Spleen (tissue), 13 donors: ENCODE measurements at places on chromosomes 11 and 22. TPM values are rescaled to one million over a fixed set of nuclear protein-coding genes. Genes with fewer than 3 reads are reported as not detected.

DNA sequence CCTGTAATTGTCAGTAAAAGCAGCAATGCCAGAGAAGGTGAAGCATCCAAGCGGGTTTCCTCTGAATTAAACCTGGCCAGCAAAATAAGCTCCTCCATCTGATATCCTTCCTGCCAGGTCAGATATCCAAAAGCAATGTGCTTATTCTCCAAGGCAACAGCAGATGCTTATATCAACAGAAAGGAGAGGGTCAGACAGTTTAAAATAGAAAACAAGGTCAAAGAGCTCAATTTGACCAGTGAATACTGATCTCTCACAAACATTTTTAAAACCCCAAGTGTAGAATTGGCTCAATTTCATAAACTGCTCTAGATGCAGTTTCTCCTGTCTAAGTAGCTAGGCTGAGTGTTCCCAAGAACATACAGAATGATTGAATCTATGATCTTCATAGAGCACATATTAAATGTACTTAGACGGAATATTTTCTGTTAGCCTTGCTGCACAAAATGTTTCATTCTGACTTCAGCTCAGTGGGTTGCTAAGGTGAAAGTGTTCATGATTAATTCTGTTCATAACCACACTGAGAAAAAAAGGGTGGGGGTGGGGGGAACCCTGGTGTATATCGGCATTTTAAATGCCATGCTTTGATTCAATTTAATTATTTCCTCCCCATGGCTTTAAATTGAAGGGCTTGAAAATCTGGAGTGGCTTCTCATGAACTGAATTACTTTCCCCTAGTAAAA, 174.2 kb upstream of the ARHGAP20 start:
- DNase-seq, result no peak
- no peaks in the 10 kb centered on the region for H3K36me3 ChIP-seq
- H3K27me3 ChIP-seq, result no peaks in the 10 kb centered on the region
- H3K4me1 ChIP-seq, result peaks cover 6% of the 10 kb centered on the region
- no peak overlapping the region for H3K27ac ChIP-seq

DNA sequence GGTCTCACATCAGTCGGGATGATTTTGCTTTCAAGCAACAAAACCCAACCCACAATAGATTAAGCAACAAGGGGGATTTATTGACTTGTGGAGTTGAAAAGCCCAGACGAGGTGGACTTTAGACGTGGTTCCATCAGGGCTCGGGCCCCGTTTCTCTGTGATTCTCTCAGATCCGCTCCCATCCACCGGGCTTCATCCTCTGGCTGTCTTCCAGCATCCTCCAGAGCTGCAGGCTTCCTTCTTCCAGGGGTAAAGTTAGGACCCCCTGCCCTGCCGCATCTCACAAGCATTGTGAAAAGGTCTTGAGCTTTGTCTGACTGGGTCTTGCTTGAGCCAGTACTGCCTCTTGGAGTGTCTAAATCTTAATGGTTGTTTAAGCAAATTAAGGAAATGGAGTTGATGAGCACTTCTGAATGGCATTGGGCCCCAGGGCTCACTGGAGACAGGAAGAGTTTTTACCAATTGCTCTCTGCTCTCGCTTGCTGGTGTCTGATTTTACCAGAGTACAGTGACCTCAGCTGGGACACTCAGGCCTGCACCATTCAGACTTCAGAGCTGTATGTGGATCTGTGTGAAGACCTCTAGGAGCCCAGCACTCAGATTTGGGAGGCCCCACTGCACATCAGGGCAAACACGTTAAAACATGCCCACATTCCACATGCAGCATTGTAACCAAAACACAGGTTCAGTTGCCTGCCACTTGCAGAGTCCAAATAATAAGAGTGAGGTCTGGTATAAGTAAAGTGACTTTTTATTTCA, 13.5 kb upstream of the FTH1 start:
- peaks cover 65% of the 10 kb centered on the region for H3K4me1 ChIP-seq
- H3K27me3 ChIP-seq, result no peaks in the 10 kb centered on the region
- H3K36me3 ChIP-seq, result no peaks in the 10 kb centered on the region
- peak; percentile 57 for DNase-seq
- peak overlapping the region; percentile 39 for H3K27ac ChIP-seq

DNA sequence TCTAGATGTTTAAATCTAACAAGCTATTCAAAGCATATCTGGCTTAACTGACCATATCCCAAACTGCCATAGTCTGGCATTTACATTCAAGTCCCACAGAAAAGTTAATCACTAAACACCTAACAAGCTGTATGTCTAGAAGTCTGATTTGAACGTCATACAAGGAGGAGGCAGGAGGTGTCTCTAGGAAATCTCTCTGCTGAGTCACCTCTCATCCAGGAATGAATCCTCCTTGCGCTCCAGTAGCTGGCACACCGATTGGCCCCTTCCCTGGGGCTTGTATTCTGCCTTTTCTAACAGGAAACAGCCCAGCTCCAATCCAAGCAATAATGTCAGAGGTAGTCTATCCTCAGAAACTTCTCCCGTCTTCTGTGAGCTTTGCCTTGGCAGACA, 31.8 kb downstream of the FEZ1 start:
- H3K27me3 ChIP-seq, result no peaks in the 10 kb centered on the region
- no peak for DNase-seq
- no peak overlapping the region for H3K27ac ChIP-seq
- H3K36me3 ChIP-seq, result no peaks in the 10 kb centered on the region
- H3K4me3 ChIP-seq, result no peak overlapping the region
- H3K4me1 ChIP-seq, result no peaks in the 10 kb centered on the region

GRCh38 chr22:31344578-31345330, 1.4 kb downstream of the PATZ1 start:
- peak; percentile 88 for DNase-seq
- no peaks in the 10 kb centered on the region for H3K27me3 ChIP-seq
- H3K4me1 ChIP-seq, result peaks cover 70% of the 10 kb centered on the region
- H3K4me3 ChIP-seq, result peak overlapping the region; percentile 78
- H3K36me3 ChIP-seq, result peaks cover 23% of the 10 kb centered on the region
- peak overlapping the region; percentile 96 for H3K27ac ChIP-seq

GRCh38 chr11:73576185-73576614, 21.7 kb downstream of the FAM168A start:
- peaks cover 19% of the 10 kb centered on the region for H3K36me3 ChIP-seq
- H3K27ac ChIP-seq, result no peak overlapping the region
- H3K4me3 ChIP-seq, result no peak overlapping the region
- no peaks in the 10 kb centered on the region for H3K27me3 ChIP-seq
- no peaks in the 10 kb centered on the region for H3K4me1 ChIP-seq

The NUP160 gene
- 39.8 TPM for total RNA-seq

- no peak for DNase-seq
- H3K4me3 ChIP-seq, result no peak overlapping the region
- H3K36me3 ChIP-seq, result no peaks in the 10 kb centered on the region
- H3K27me3 ChIP-seq, result no peaks in the 10 kb centered on the region
Observed at GRCh38 chr11:107118025-107118720, 99.9 kb upstream of the GUCY1A2 start.

DNA sequence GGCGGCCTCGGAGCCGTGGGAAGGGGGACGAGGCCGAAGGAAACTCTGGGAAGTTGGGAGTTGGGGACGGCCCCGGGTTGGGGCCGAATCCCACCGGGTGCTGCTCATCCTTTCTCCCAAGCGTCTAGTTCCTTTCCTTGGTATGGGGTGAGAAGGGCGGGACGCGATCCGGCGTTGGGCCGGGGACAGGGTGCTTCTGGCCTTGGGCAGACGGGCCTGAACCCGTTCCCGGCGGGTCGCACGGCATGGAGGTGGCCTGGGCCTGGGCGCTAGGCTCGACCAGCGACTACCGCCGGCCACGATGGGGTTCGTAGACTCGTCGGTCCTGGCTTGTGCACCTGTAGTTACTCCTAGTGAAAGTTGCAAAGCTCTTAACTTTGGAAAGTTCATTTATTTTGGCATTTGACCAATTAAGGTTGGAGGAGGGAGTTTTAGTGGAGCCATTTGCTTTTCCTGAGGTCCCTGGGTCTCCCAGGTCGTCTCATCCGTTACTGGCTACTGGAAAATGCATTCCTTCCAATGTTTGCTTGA, 1.0 kb downstream of the SYT9 start:
- H3K27ac ChIP-seq, result no peak overlapping the region
- H3K4me3 ChIP-seq, result peak overlapping the region; percentile 50
- peaks cover 18% of the 10 kb centered on the region for H3K4me1 ChIP-seq
- peaks cover 44% of the 10 kb centered on the region for H3K27me3 ChIP-seq

GRCh38 chr11:75910426-75911145, 95.6 kb downstream of the UVRAG start:
- peaks cover 15% of the 10 kb centered on the region for H3K4me1 ChIP-seq
- DNase-seq, result no peak
- no peak overlapping the region for H3K27ac ChIP-seq
- H3K27me3 ChIP-seq, result no peaks in the 10 kb centered on the region
- H3K36me3 ChIP-seq, result peaks cover 35% of the 10 kb centered on the region

DNA sequence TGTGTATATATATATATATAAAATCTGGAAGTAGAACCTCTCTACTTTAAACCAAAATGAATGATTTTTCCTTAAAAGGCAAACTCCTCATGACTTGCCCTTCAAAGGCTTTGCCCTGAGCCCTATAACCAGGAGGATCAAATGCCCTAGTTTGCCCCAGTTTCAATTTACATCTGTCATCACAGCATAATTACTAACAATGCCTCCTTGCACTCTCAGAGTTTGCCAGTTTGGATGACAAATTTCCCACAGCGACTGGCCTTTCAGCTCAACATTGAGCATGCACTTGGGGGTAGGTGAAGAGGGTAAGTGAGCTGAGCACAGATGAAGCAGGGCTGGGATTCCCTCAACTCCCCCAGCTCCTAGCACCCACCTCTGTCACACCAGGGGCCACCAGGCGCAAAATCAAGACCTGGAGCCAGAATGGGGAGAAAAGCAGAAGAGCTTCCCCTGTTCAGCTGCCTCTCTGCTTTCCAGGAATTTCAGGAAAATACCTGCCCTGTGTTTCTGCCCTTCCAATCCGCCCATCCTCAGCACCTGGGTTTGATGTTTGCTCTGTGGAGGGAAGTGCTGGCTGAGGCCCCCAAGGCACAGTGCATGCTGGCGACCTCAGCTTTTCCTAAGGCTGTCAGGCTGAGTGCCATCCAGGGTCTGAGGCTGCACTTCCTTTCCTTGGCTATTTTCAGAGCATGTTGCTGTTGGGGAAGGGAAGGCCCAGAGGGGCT, 67.5 kb downstream of the ADAMTS15 start:
- no peak for DNase-seq
- H3K4me1 ChIP-seq, result no peaks in the 10 kb centered on the region
- no peak overlapping the region for H3K4me3 ChIP-seq
- H3K36me3 ChIP-seq, result no peaks in the 10 kb centered on the region
- no peaks in the 10 kb centered on the region for H3K27me3 ChIP-seq

The MOV10L1 gene
- total RNA-seq, result not detected

DNA sequence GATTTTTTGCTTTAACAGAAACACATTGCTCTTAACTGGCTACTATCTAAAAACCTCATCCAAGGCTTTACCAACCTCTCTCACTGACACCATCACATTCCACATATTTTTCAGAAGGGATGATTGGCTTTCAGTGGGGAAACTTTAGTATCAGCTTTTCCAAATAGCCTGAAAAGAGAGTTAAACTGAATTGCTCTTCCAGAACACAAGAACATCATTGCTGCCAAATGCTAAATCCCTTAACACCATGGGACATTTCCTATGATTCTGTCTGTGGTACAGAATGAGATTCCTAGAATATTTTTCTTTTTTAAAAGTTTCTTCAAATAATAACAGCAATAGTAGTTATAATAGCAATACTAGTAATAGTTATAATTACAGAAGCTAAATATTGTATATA, 45.4 kb downstream of the SOX6 start:
- no peak overlapping the region for H3K4me3 ChIP-seq
- H3K27ac ChIP-seq, result no peak overlapping the region
- DNase-seq, result no peak
- no peaks in the 10 kb centered on the region for H3K27me3 ChIP-seq

DNA sequence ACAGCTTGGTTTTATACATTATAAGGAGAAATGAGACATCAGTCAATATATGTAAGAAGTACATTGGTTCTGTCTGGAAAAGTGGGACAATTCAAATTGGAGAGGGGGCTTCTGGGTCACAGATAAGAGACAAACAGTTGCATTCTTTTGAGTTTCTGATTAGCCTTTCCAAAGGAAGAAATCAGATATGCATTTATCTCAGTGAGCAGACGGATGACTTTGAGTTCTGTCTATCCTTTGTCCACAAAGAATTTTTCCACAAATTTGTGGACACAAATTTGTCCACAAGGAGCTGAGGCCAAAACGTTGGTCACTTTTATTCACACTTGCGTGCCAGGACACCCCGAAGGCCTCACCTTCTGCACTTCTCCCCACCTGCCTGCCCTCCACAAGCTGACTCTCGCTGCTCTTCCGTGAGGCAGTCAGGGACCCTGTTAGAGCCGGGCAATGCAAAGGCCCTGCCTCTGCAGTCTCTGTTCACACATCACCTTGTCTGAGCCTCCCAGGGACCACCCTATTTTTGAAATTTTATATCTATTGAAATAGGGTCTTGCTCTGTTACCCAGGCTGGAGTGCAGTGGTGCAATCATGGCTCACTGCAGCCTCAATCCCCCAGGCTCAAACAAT, 20.5 kb downstream of the IL17REL start:
- H3K4me1 ChIP-seq, result peaks cover 11% of the 10 kb centered on the region
- no peak for DNase-seq
- H3K36me3 ChIP-seq, result no peaks in the 10 kb centered on the region
- H3K4me3 ChIP-seq, result no peak overlapping the region

- H3K27ac ChIP-seq, result peak overlapping the region; percentile 88
- no peaks in the 10 kb centered on the region for H3K27me3 ChIP-seq
- DNase-seq, result no peak
- peaks cover 95% of the 10 kb centered on the region for H3K4me1 ChIP-seq
- no peaks in the 10 kb centered on the region for H3K36me3 ChIP-seq
Observed at GRCh38 chr11:122695076-122695615, 39.6 kb downstream of the UBASH3B start.

GRCh38 chr11:114124601-114125144, 65.2 kb downstream of the ZBTB16 start:
- H3K36me3 ChIP-seq, result no peaks in the 10 kb centered on the region
- H3K4me3 ChIP-seq, result no peak overlapping the region
- H3K27me3 ChIP-seq, result no peaks in the 10 kb centered on the region
- no peak for DNase-seq
- no peaks in the 10 kb centered on the region for H3K4me1 ChIP-seq

DNA sequence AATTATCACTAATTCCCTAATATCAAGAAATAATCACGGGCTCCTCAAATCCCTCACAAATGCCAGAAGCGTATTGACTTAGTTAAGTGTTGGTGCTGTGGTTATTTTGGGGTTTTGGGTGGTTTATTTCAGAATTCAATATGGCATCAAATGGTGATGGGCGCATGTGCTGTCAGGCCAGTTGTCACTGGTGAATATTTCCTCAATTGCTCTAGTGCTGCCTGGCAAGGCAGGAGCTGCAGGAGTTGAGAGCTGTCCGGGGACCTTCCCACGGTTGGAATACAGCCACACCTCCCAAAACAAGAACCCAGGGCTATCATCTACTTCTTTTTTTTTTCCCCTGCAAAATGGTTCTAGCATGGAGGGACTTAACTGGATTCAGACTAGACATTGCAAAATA, 10.3 kb downstream of the IGLL5 start:
- no peak overlapping the region for H3K27ac ChIP-seq
- H3K4me1 ChIP-seq, result peaks cover 8% of the 10 kb centered on the region
- DNase-seq, result no peak
- no peak overlapping the region for H3K4me3 ChIP-seq
- peaks cover 22% of the 10 kb centered on the region for H3K27me3 ChIP-seq

The TBCEL gene
- total RNA-seq, result 49.3 TPM

- H3K4me1 ChIP-seq, result no peaks in the 10 kb centered on the region
- no peak overlapping the region for H3K4me3 ChIP-seq
- H3K27me3 ChIP-seq, result no peaks in the 10 kb centered on the region
- H3K36me3 ChIP-seq, result no peaks in the 10 kb centered on the region
- no peak overlapping the region for H3K27ac ChIP-seq
Observed at GRCh38 chr22:31935961-31936635, 8.2 kb upstream of the YWHAH start.

GRCh38 chr11:11722861-11723260, 101.1 kb upstream of the GALNT18 start:
- H3K27ac ChIP-seq, result no peak overlapping the region
- no peaks in the 10 kb centered on the region for H3K4me1 ChIP-seq
- DNase-seq, result no peak
- no peaks in the 10 kb centered on the region for H3K36me3 ChIP-seq
- no peak overlapping the region for H3K4me3 ChIP-seq
- no peaks in the 10 kb centered on the region for H3K27me3 ChIP-seq
